ENCODE measurements at places on chromosomes 1 and 21.

- DNase-seq = no peak
These were observed 135.7 kb downstream of the ZNF281 start for GRCh38 chr1:200274116-200274515.

- DNase-seq = no peak
These were observed 180.8 kb downstream of the NPHP4 start for GRCh38 chr1:5811419-5811818.

DNA sequence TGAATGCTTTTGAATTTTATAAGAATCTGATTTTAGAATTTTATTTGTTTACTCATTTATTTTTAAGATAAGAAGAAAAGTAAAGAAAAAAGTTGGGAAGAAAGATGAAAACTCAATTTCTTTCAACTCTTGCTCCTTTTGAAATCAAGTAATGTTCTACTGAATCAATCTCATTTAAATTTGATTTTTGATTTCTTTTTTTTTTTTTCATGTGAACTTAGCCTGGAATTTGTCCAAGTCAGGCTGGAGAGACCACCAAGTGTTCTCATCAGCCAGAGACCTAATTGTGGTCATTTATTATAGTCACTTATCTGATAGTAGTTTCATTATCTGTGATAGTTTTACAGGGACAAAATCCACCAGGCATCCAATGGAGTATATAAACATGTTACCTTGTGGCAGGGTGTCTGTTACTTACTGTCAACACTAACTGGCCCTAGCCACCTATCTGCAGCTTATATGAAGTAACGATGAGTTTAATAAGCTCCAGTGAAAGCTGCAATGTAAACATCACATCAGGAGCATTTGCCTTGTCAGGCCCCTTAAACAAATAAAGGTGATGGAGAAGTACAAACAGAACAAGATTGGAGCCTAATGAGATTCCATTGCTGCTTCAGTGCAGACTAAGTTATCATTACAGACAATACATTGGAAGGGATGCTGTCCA lies 39.2 kb downstream of the HLX start:
- no peak for DNase-seq

- DNase-seq = no peak
These were observed 17.2 kb downstream of the MYBPH start for GRCh38 chr1:203158423-203158822.

- no peak for DNase-seq
These were observed 33.9 kb downstream of the MPZL1 start for GRCh38 chr1:167755654-167756053.
